ENCODE measurements at places on chromosomes 7 and 10.

DNA sequence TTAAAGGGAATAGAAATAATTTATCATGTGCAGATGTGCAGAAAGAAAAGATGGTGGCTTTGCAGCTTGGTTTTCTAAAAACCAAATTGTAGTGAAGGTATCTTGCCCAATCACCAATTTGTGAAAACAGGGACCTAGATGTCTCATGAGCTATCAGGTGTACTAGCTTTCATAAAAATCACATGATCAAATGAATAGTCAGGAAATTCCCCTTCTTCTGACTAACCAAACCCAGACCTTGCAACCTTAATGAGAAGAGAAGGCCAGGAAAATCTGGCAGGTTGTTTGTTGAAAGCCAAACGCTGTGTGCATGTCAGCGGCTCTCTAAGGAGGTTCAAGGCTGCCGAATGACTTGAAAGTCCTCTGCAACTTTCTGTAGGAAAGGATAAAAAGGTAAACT, 304.4 kb upstream of the NRP1 start:
- DNase-seq = no peak

DNA sequence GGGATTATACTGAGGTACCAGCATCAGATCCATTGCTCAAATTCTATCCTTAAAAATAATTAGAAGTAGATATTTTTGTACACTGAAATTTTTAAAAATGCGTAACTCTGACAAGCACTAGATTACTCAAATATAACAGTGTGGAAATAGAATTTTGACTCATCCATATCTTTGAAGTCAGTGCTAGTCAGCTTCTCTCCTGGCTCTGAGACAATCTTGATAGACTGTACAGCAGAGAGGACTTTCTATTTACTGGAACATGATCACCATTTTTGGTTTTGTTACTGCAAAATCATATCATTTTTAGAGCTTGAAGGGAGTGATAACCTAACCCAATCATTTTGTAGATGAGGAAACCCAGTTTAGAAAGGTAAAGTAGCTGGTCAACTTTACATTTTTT, 195.0 kb downstream of the MTERF1 start:
- peak; percentile 50 for DNase-seq

DNA sequence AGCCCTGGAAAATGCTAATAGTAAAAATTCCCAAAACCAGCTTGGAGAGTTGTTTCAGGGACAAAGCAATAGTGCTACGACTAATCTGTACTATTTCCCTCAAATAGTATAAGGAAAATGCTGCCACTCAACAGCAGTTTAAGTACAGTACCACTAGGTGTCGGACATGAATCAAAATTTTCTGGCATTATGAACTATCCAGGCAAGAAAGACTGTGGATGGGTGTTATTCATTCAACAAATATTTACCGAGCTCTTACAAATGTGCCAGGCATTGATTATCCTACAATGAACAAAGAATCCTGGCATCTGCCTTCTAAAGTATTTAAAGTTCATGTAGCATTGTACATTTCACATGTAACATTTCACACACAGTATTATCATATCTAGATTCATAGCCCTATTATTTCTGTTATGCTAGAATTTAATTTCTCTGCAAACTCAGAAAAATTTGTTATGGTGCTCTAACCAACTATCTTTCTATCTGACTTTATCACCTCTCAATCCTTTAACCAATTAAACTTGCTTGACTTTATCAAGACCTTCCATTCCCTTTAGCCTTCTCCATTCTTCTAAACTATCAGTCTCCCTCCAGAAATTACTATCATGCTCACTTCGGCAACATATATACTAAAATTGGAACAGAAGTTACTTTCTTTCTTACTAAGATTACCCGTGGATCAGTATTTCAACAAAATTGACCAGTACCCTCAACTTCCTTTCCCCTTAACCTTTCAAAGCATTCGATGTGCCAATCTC, 80.6 kb downstream of the ARHGAP21 start:
- peak; percentile 69 for DNase-seq

GRCh38 chr7:18666107-18666728, 170.7 kb downstream of the HDAC9 start:
- DNase-seq = peak; percentile 22

DNA sequence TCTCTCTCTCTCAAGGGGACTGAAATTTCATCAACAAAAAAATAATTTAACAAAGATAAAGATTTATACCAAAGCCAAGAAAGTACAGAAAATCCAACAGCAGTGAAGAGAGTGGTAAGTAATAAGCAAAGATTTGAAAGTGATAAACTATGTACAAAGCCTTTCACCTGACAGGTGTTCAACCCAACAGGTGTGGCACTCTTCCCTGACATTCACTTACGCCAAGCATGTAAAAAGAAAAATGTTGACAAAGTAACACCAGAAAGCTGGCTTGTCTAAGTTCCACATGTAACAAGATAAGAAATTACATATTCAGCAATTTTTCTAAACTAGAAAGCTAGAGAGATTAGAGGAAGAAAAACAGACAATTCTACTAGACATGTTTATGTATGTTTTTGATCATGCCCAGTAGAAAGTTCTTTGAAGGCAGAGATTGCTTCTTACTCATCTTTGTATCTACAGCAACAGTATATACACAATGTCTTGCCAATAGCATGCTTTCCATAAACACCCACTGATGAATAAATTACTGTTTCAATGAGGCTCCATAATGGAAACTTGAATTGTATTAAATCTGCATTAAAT, 468.5 kb downstream of the PARD3 start:
- no peak for DNase-seq

DNA sequence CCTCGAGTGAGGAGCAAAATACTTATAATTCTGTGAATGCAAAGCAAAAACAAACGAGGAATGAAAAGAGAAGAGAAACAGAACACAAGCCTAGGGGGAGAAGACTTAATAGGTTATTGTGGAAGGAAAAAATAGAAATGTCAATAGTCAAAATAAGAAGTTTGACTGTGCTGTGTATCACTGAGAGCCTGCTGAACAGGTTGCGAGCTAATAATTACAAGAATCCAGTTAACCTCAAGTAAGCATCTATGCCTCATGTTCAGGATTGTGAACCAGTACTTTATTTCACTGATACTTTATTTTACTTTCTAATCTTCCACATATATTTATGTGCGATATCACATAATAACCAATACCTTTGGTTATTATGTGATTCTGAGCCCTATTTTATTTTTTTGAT, 316.7 kb downstream of the OTUD1 start:
- no peak for DNase-seq

- DNase-seq = no peak
Measured at GRCh38 chr7:75626954-75627353, 111.8 kb downstream of the HIP1 start.

- no peak for DNase-seq
Measured at GRCh38 chr7:12609561-12609960, 39.0 kb downstream of the SCIN start.

GRCh38 chr10:77357611-77358310, 279.8 kb downstream of the KCNMA1 start:
- peak; percentile 37 for DNase-seq

GRCh38 chr10:101629837-101630632, 41.9 kb downstream of the DPCD start:
- no peak for DNase-seq

DNA sequence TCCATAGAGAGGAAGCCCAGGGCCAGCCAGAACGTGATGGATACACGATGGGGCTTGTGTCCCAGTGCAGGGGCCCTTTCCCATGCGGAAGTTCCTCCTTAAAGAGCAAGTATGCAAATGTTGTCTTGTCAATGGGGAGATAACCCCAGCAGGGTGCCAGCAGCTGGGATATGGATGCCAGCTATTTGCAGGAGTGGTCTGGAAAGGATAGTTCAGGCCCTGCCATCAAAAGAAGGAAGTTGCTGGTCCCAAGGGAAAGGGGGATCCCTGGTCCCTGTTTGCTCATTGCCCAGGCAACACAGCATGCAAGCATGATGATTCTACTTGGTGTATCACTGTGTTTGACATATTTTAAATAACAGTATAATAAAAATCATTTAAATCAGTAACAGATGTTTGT, 73.1 kb upstream of the HECW1 start:
- no peak for DNase-seq

- no peak for DNase-seq
Measured at GRCh38 chr10:110916554-110917346, 2.2 kb downstream of the BBIP1 start.

GRCh38 chr7:107865956-107866775, 24.8 kb upstream of the DLD start:
- DNase-seq = no peak

GRCh38 chr10:66784770-66785169, 141.1 kb upstream of the LRRTM3 start:
- DNase-seq = no peak

DNA sequence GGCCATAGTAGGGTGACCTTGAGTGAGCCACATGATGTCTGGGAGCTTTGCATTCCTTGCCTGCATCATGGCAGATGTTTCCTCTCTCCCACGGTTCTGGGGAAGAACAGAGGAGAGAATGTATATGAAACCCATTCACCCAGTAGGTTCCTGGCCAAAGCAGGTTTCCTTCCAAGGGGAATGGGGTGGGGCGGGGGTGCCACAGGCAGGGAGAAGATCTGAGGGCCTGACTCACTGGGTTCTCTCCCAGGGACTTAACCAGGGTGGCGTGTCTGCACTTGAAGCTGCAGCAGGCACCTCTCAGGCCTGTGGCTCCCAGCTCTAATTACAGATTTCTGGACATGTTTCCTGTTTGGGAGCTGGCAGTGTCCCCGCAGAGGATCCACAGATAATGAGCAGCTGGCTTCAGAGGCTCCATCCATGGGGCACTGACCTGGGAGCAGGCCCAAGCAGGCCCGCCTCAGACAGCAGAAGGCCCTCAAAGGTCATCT, 50.2 kb upstream of the ZMIZ1 start:
- DNase-seq = no peak

GRCh38 chr7:28104041-28104541, 76.5 kb downstream of the JAZF1 start:
- DNase-seq = no peak

DNA sequence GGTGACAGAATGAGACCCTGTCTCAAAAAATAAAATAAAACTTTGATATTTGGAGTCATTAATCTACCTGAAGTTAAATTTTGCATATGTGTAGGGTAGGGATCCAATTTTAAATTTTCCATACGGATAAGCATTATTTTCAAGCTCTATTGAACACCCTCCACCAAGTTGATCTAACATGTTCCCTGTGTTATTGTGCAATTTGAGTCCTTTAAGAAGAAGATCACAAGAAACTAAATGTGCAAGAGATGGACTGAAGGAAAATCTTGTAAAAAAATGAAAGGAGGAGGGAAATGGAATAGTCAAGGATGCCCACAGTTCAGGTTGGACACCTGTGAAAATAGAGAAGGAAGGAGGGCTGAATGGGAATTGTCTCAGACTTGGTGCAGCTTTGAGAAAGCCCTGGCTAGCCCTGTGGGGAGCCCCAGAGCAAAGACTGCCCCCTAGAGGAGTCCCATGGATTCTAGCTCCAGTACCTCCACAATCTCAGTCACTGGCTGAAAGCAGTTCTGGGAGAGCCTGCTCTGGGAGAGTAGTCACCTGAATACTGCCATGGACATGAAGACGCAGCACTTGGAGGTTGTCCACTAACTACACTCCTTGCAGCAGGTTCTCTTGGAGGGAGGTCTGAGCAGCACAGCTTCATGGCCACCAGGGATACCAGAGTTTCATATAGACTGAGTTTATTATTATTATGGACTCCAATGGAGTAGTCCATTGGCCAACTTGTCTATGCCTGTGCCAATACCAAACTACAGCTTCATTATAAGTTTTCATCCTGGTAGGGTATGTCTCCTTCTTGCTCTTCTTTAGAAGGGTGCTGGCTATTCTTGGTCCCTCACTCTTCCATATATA, 5.7 kb upstream of the TIAL1 start:
- no peak for DNase-seq

DNA sequence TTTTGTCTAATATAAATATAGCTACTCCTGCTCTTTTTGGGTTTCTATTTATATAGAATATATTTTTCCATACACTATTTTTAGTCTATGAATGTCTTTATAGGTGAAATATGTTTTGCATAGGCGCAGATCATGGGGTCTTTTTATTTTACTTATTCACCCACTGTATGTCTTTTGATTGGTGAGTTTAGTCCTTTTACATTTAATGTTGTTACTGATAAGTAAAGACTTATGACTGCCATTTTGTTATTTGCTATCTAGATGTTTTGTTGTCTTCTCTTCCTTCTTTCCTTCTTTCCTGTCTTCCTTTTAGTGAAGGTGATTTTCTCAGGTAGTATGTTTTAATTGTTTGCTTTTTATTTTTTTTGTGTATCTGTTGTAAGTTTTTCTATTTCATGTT, 276.8 kb upstream of the CNTNAP2 start:
- DNase-seq = no peak

DNA sequence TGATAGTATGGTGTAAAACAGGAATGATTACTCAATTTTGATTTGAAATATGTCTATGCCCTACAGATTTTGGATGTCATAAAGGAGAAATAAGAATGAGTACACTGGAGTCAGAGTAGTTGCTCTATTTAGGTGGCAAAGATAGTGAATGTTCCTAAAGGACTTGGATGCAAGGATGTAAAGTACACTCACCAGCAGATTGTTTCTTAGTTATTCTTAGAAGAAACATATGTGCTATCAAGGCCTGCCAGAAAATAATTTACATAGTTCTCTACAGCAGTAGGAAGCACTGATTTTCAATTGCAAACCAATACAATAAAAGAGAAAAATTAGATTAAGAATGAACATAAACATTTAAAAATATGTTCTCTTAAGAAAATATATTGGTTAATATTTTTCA, 259.4 kb downstream of the PPP1R3A start:
- DNase-seq = no peak

DNA sequence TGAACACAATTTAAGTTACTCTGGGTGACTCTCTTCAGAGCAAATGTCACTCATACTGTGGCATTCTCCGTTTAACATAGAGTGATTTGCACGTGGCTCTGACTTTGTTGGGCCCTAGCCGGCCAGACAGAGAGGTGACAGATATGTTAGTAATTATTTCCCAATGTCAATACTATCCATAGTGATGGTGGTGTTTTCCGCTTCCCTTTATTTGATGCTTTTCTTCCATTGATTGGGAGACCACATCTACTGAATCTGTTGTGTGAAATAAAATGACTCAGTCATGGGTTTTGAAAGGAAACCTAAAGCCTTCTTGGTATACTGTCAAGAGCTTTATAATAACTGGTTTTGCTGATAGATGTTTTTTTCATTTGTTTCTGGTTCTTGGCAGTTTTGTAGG, 7.4 kb downstream of the AVL9 start:
- DNase-seq = no peak

- DNase-seq = no peak
Measured at GRCh38 chr10:100628061-100628460, 92.3 kb downstream of the HIF1AN start.

DNA sequence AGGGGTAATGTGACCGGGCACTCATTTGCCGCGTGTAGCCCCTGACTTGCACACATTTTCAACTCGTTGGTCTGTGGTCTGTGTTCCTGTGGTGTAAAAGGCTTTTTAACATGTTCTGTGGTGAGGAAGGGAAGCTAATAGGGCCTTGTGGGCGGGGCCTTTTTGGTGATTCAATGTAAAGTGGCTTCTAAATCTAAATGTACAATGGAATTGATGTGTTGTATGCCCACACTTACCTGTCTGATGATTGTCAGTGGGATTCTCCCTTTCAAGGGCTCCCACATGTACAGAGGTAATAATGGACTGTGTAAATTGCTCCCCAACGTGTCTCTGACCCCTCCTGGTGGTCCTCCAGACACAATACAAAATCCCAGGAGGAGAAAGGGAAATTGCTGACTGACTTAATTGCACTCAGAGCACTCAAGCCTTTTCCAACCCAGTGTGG, 43.1 kb upstream of the GATAD1 start:
- DNase-seq = no peak

Measured in non-pigmented ciliary epithelial cell (primary cell).